Activated T-helper 2 cell treated with anti-CD3 and anti-CD28 coated beads, Interferon-gamma antibody, Interleukin-2, Interleukin-4, amounts not matched to agents 10 μg/mL and 5 μg/mL and 100 μg/mL, durations not matched to agents 14 hours and 24 hours and 36 hours (primary cell): ENCODE measurements at places on chromosomes 7 and 10.

DNA sequence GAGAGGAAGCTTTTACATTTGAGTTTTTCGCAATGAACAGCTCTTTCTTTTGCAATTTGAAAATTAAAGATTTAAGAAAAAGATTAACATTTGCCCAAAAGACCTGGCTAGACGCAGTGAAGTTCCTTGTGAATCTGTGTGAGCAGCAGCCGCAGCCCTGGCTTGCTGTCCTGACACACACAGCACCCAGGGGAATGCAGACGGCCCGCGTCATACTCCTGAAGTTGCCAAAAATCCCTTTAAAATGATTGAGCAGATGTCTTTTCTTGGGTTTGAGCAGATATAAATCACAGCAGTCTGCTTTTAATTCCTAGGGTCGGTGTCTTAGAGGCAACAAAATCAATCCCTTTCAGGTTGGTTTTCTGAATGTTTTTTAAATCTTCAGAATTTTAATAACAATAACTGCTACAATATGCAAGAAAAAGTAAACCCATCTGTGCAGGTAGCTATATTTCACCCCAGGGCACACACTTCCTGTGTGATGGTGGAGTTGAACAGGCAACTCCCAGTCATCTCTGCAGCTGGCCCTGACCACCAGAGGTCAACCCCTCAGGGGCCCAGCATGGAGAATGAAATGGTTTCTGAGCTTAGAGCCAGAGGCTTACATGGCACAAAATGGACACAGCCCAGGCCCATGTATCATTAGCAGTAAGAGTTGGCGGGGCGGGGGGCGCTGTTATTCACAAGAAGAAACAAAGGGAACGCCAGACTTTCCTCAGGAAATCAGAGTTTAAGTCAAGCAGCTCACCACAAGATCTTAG, 32.2 kb upstream of the TRIL start:
- DNase-seq: no peak

DNA sequence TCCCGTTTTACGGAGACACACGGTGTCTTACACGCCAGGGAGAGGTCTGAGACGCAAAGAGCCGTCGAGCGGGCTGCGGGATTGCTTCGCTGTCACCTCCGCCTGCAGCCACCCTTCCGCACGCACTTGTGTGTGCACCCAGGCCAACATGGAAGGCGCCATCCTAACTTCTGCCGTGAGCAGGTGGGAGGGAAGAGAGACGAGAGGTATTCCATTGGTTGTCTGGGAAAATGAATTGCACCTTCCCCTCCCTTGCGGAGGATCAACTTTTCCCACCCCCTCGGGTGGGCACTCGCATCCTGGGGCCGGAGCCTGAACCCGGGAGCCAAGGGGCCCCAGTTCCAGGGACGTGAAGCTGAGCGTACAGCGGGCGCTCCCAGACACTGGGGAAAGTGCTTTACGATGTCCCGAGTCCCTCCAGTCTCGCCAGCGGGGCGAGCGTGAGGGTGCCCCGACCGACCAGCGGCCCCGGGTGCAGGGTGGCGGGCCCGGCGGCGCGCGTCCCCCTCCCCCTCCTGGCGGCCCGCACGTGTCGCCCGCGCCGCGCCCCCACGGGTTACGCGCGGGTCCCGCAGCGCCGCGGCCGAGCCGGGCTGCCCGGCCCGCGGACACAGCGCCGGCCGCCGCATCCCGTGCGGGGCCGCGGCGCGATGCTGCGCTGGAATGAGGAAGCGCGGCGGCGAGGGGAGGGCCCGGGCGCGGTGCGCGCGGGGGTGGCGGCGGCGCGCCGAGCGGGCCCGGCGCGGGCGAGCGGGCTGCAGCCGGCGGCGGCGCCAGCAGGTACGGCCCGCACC, 984 bp upstream of the IKZF1 start:
- DNase-seq: no peak

- DNase-seq: no peak
Measured at GRCh38 chr7:142168746-142169145, 57.2 kb downstream of the MGAM2 start.

GRCh38 chr7:7732621-7733281, 14.3 kb upstream of the RPA3 start:
- DNase-seq: no peak

- no peak for DNase-seq
Measured at GRCh38 chr10:43688348-43688892, 39.7 kb upstream of the ZNF32 start.

GRCh38 chr10:62651341-62651740, 153.2 kb upstream of the ADO start:
- no peak for DNase-seq

- DNase-seq: no peak
Measured at GRCh38 chr10:95509251-95509650, 51.9 kb downstream of the SORBS1 start.

GRCh38 chr10:59898125-59898835, 8.1 kb downstream of the CCDC6 start:
- DNase-seq: no peak

- DNase-seq: no peak
Measured at GRCh38 chr7:35680403-35681013, 14.4 kb downstream of the HERPUD2 start.

DNA sequence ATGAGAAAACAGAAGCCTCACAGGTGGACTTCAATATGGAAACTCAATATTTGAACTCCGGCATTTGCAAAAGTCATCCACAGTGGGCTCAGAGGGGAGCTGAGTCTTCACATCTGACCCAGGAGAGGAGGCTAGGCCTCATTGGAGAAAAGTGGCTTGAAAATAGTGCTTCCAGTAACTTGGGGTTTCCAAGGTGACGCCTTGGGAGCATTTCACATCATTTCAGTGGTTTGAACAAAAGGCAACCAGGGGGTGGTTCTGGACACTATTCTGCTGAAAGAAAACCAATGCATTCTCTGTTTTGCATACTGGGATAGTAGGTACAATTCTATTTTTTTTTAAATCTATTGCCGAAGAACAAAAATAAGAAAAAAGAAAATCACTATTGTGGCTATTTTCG, 599.2 kb upstream of the POM121L12 start:
- no peak for DNase-seq

- no peak for DNase-seq
Measured at GRCh38 chr10:43676331-43676730, 27.6 kb upstream of the ZNF32 start.

DNA sequence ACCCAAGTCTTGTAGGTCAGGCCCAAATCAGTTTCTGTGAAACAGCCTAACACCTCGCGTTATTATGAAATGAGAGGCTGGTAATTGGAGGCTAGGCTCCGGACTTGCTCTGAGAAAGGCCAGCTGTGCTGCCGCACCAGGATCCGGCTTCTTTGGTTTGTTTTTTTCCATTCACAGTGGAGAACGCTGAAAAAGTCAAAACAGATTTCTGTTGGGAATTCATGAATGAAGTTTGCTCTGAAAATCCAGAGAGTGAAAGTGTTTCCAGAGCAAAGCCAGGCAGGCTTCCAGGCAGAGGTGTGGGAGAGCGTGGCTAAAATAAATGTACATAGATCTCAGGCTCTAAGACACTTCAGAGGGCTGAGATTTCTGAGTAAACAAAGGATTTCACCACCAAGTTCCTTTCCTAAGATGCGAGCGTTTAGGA, 240.1 kb downstream of the TRIL start:
- no peak for DNase-seq

DNA sequence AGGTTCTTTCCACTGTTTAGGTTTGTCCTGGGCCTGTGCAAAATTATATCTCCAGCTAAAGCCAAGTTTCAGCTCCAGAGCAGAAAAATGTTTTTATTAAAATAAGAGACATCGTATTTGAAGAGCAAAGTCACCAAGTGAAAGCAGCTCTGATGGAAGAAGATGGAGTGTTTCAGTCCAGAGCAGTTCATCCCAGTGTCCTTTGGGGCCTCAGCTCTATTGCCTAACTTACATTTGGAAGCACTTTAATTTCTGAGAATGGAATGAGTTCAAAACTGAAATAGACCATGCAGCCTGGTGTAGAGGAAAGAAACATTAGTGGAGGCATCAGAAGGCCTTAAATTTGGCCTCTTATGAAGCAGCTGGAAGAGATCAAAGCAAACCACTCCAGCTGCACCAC, 545.2 kb downstream of the SORCS1 start:
- DNase-seq: no peak

- no peak for DNase-seq
Measured at GRCh38 chr7:94710256-94710655, 54.3 kb upstream of the SGCE start.

DNA sequence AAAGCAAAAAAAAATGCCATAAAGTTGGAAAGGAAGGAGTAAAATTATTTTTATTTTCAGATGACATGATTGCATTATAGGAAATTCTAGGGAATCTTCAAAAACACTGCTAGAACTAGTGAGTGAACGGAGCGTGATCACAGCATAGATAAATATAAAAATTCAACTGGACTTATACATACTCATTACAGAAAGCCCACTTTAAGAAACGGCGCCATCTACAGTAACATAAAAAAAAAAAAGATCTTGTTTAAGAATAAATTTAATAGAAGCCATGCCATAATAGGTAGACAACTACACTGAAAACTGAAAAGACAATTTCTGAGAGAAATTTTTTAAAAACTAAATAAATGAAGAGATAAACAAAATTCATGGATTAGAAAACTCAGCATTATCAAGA, 623.1 kb upstream of the MGMT start:
- no peak for DNase-seq
